ENCODE measurements at places on chromosomes 16 and 17.

DNA sequence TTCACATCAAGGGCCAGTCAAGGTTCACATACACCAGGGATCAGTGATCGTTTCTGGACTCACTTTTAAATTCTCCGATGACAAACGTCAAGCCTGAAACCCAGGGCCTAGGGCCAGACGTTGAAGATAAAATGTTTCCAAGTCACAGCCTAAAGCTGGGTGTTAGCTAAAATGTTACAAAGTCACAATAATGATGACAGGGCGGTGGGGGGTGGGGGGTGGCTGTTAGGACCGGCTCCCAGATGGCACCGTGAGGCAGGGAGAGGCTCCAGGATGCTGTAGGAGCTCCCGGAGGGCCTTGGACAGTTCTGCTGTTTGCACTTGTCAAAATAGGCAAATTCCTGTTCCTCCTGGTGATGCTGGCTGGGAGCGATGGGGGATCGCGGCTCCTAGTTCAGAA, 16.4 kb upstream of the RPL13 start:
- no peak for DNase-seq

- no peak for DNase-seq
Observed at GRCh38 chr16:74465851-74466685, 44.8 kb upstream of the CLEC18B start.

- no peak for DNase-seq
Observed at GRCh38 chr17:28853295-28853694, 1.5 kb upstream of the ERAL1 start.

GRCh38 chr16:85428168-85428898, 184.8 kb upstream of the GSE1 start:
- DNase-seq, result peak; percentile 28

GRCh38 chr16:46687486-46687885, 1.5 kb downstream of the VPS35 start:
- DNase-seq, result no peak

DNA sequence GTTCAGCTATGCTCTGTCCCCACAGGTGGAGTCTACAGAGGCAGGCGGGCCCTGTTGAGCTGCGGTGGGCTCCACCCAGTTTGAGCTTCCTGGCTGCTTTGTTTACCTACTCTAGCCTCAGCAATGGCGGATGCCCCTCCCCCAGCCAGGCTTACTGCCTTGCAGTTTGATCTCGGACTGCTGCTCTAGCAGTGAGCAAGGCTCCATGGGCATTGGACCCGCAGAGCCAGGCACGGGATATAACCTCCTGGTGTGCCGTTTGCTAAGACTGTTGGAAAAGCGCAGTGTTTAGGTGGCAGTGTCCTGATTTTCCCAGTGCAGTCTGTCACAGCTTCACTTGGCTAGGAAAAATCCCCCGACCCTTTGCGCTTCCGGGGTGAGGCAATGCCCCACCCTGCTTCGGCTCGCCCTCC, 89.1 kb downstream of the BCAS3 start:
- DNase-seq, result no peak

DNA sequence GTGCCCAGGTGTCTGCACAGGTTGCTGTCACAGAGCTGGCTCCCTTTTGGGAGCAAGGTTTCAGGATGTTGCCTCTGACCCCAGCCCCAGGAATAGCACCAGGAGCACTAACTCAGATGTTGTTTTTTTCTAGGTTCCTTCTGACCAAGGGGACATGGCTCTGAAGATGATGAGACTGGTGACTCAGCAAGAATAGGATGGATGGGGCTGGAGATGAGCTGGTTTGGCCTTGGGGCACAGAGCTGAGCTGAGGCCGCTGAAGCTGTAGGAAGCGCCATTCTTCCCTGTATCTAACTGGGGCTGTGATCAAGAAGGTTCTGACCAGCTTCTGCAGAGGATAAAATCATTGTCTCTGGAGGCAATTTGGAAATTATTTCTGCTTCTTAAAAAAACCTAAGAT, 28.1 kb downstream of the SCPEP1 start:
- DNase-seq, result no peak

- no peak for DNase-seq
Observed at GRCh38 chr16:81821436-81822128, 42.5 kb downstream of the PLCG2 start.

- peak; percentile 73 for DNase-seq
Observed at GRCh38 chr16:23801378-23801777, 34.4 kb upstream of the PRKCB start.

- no peak for DNase-seq
Observed at GRCh38 chr17:80501741-80502577, 25.6 kb upstream of the NPTX1 start.

DNA sequence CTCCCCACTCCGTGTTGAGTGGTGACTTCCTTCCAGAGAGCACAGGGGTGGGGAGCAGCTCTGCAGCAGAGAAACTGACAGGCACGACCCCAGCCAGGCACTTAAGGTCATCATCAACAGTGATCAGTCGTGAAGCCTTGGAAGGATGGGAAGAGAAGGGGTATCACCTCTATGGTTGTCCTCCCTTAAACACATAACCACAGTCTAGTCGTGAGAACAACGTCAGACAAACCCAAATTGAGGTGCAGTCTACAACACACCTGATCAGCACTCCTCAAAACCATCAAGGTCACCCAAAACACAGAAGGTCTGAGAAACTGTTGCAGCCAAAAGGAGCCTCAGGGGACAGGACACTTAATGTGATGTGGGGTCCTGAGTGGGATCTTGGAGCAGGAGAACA, 68.3 kb downstream of the MPRIP start:
- no peak for DNase-seq

- no peak for DNase-seq
Observed at GRCh38 chr16:51888534-51888933, 658.4 kb downstream of the TOX3 start.

GRCh38 chr17:44269535-44270240, 1.8 kb upstream of the SLC4A1 start:
- no peak for DNase-seq

GRCh38 chr17:40230670-40231069, 11.6 kb downstream of the WIPF2 start:
- DNase-seq, result no peak

- no peak for DNase-seq
Observed at GRCh38 chr17:2925011-2925410, 128.8 kb downstream of the RAP1GAP2 start.

Measured in T follicular helper cell (primary cell).